ENCODE measurements at places on chromosomes 5 and 9.
A peak's percentile ranks its signal among the peaks of the same experiment; 100 is the strongest.

- no peak for DNase-seq
Observed at GRCh38 chr5:157198277-157198986, 17.8 kb downstream of the ITK start.

DNA sequence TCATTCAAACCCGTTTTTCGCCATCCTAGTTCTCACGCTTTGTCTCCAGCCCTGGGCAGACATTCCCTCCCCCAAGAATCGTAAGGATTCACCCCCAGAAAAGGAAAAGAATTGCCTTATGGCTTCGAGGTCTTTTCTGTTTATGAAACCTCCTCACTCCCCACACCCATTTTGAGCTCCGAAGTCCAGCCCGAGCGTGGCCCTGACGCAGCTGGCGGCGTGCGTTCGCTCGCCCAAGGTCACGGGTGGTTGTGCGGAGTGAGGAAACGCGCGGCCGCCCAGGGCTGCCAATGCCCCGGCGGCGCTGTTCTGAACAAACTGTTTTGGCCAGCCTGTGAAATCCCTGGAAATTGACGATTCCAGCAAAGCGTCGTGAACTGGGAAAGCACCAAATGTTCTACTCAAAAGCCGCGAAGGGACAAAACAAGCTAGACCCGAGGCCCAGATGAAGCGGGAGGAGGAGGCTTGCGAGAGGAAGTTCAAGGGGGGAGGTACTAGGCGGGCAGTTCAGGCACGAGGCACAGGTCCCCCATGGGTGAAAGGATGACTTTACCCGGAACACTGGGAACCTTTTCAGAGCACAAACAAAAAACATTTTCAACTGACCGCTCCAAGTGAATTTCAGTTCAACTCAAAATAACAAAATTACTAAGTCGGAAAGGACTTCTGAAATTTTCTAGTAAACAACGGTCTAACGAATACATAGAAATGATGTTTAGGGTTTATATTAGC lies 683 bp upstream of the ZFAND5 start:
- DNase-seq: peak; percentile 68

DNA sequence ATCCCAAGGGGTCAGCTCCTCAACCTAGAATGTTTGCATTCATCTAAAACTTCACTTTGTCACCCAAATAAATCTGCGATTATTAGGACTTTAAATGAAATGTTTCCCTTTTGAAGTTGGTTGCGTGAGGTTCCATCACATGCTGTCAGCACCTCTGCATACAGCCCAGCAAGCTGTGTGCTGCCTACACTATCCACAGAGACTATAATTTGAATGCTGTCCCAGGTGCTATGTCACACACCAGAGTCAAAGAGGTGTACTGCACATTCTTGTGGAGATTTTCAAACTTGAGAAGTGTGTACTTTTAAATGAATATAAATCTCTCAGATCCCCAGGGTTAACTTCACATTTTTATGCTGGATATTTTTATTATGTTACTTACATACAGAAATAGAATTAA lies 19.3 kb upstream of the CKS2 start:
- no peak for DNase-seq

DNA sequence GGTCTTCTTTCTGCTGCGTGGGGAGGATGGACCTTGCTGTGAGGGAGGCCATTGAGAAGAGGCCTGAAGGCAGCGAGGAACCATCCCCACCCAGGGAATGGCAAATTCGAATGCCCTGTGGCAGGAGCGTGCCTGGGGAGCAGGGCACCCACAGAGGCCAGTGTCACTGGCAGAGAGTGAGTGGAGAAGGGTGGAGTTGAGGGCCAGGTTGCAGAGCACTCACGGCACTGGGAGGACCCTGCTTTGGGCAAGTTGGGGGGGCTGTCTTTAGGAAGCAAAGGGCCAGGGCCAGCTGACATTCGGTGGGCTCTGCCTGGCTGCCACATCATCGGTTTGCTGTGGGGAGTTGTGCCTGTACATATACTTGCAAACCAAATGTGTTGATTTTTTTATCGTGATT lies 47.2 kb downstream of the SYK start:
- DNase-seq: no peak
